ENCODE measurements at places on chromosomes 3 and 15. TPM values are rescaled to one million over a fixed set of nuclear protein-coding genes. Genes with fewer than 3 reads are reported as not detected.
A peak's percentile ranks its signal among the peaks of the same experiment; 100 is the strongest.

DNA sequence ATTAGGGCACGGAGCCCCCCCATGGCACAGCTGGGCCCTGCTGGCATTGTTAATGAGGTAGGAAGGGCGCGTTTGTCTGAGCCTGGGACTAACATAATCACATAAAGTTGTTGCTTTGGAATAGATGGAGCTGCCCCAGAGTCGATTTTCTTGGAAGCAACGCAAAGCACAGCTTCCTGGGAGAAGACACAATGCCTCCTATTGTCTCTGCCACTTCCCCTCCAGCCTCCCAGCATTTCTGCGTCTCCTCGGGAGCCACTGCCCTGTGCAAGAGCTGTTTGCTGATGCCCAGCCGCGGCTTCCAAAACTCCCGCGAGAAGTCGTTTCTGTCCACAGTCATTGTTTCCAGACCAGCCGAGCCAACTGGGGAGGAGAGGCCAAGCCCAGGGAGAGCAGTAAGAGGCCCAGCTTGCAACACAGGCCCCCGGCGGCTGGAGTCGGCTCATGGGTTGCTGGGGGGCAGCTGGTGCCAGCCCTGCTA, 18.1 kb upstream of the ALDH1A3 start:
- H3K27ac ChIP-seq, result no peak overlapping the region
- no peak for DNase-seq
- no peaks in the 10 kb centered on the region for H3K4me1 ChIP-seq
- peaks cover 16% of the 10 kb centered on the region for H3K27me3 ChIP-seq
- no peaks in the 10 kb centered on the region for H3K36me3 ChIP-seq

DNA sequence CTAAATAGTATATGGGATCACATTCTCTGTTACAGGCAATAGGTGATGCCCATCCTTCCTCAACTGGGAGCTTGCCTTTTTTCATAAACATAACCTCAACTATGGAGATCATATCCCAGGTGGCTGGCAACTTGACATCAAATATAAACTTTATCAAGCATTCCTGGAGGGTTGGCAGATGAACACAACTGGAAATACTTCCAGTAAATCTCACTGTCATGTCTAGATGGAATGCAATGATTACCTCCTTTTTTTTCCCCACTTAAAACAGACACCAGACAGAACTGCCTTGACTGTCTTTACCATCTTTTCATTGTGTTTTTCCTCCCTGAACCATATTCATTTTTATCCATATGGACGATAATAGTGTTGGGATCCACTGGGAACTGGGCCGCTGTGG, 43.1 kb upstream of the PFN2 start:
- no peak overlapping the region for H3K4me3 ChIP-seq
- H3K36me3 ChIP-seq, result no peaks in the 10 kb centered on the region
- no peak for DNase-seq
- H3K4me1 ChIP-seq, result no peaks in the 10 kb centered on the region
- H3K27ac ChIP-seq, result no peak overlapping the region
- H3K27me3 ChIP-seq, result peaks cover 6% of the 10 kb centered on the region

DNA sequence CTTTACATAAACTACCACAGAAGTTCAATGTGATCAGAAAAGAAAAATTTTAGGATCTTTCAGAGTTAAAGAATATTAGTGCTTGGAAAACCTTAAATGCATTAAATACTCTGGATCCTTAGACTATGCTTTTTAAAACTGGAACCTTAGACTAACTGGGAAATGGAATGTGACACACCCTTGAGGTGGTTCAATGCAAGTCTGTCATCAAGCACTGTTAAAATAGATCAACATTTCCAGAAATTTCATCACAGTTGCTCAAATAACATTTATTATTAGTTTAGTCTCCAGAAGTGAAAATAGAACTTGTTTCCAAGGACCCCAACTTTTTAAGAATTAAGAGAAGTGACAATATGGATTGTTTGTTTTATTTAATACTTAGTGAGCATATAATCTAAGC, 71.8 kb downstream of the GAP43 start:
- no peak for DNase-seq
- H3K27me3 ChIP-seq, result no peaks in the 10 kb centered on the region
- no peaks in the 10 kb centered on the region for H3K36me3 ChIP-seq
- no peak overlapping the region for H3K4me3 ChIP-seq
- H3K4me1 ChIP-seq, result no peaks in the 10 kb centered on the region

- peak overlapping the region; percentile 87 for H3K27ac ChIP-seq
- no peaks in the 10 kb centered on the region for H3K27me3 ChIP-seq
- no peak for DNase-seq
- peaks cover 42% of the 10 kb centered on the region for H3K4me1 ChIP-seq
- peaks cover 58% of the 10 kb centered on the region for H3K36me3 ChIP-seq
These were observed 9.1 kb downstream of the TIMMDC1 start for GRCh38 chr3:119507404-119507803.

Gene CCDC39
- not detected for total RNA-seq

DNA sequence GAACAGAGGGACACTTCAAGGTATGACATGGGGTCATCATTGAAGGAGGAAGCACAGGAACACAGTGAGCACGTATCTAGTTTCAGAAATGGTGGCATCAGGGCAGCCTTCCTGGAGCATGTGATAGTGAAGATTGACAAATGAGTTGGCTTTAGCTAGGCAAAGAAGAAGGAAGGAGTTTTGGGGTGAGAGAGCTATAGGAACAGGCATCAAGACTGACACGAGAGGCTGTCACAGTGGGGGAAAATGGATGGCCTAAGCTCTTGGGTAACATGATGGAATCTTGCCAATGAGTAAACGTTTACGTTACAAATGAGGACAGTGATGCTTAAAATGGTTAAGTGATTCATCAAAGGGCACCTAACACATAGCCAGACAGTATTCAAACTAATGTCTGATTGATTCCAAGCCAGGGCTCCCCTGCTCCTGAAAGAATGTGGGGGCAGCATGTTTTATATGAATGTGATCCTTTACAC, 23.1 kb upstream of the GPR171 start:
- DNase-seq, result no peak
- H3K27me3 ChIP-seq, result no peaks in the 10 kb centered on the region
- H3K36me3 ChIP-seq, result peaks cover 19% of the 10 kb centered on the region
- H3K4me1 ChIP-seq, result peaks cover 52% of the 10 kb centered on the region

Gene RTP1
- not detected for total RNA-seq

Gene GATM
- total RNA-seq, result 1.9 TPM

GRCh38 chr3:59816312-59816711, 766.5 kb upstream of the CFAP20DC start:
- no peaks in the 10 kb centered on the region for H3K27me3 ChIP-seq
- H3K4me3 ChIP-seq, result no peak overlapping the region
- H3K4me1 ChIP-seq, result peaks cover 2% of the 10 kb centered on the region

GRCh38 chr3:165523801-165524200, 313.4 kb downstream of the BCHE start:
- H3K4me1 ChIP-seq, result no peaks in the 10 kb centered on the region
- H3K27me3 ChIP-seq, result no peaks in the 10 kb centered on the region
- no peaks in the 10 kb centered on the region for H3K36me3 ChIP-seq
- no peak for DNase-seq
- H3K27ac ChIP-seq, result no peak overlapping the region

Gene CKMT1A
- total RNA-seq, result not detected

- H3K4me1 ChIP-seq, result peaks cover 11% of the 10 kb centered on the region
- no peak overlapping the region for H3K4me3 ChIP-seq
- peaks cover 24% of the 10 kb centered on the region for H3K36me3 ChIP-seq
- no peak for DNase-seq
- H3K27ac ChIP-seq, result no peak overlapping the region
These were observed 88.8 kb downstream of the SENP7 start for GRCh38 chr3:101423984-101424888.

- no peak overlapping the region for H3K27ac ChIP-seq
- no peaks in the 10 kb centered on the region for H3K27me3 ChIP-seq
- no peaks in the 10 kb centered on the region for H3K36me3 ChIP-seq
These were observed 39.4 kb downstream of the TMCO5A start for GRCh38 chr15:37973856-37974255.

- H3K4me1 ChIP-seq, result no peaks in the 10 kb centered on the region
- H3K4me3 ChIP-seq, result no peak overlapping the region
- H3K36me3 ChIP-seq, result no peaks in the 10 kb centered on the region
- peaks cover 1% of the 10 kb centered on the region for H3K27me3 ChIP-seq
- no peak overlapping the region for H3K27ac ChIP-seq
- no peak for DNase-seq
These were observed 39.7 kb downstream of the RTP1 start for GRCh38 chr3:187236962-187237361.

Gene SIDT1
- total RNA-seq, result 23.9 TPM

Gene IGSF10
- total RNA-seq, result not detected

Gene KLHL6
- total RNA-seq, result 47.1 TPM

DNA sequence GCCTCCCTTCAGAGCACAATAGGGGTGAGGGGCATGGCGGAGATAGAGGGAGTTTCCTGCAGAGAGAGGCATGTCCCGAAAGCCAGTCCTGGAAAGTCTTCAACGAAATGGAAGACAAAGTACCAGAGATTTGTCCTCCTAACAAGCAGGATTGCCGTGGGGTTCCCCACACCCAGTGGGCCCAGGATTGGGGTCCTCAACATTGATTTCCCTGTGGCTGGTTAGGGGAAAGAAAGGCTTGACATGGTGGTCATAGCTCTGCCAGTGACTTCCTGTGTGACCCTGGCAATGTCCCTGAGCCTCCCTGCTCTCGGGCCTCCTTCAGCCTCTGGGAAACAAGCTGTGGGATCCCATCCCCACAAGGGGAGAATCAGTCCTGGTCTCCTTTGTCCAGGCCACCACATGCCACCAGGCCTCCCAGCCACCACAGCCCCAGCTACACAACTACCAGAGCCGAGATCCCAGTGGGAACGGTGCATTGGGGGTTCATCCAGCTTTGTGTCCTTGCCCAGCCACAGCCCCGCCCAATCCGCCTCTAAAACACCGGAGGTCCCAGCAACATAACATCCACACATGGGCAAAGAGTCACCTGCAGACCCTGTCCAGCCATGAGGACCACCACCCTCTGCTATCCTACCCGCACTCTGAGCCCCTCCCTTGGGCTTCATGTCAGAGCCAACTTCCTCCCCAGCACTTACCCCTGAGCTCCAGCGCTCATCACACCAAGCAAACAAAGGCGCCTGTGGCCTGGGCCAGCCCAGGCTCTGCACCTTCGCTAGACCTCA, 63.0 kb downstream of the ADAMTS17 start:
- no peaks in the 10 kb centered on the region for H3K36me3 ChIP-seq
- H3K27me3 ChIP-seq, result no peaks in the 10 kb centered on the region
- H3K4me3 ChIP-seq, result no peak overlapping the region
- no peak for DNase-seq

GRCh38 chr3:50642382-50642781, 25.4 kb downstream of the MAPKAPK3 start:
- peaks cover 18% of the 10 kb centered on the region for H3K4me1 ChIP-seq
- no peaks in the 10 kb centered on the region for H3K27me3 ChIP-seq

GRCh38 chr3:36792342-36792741, 28.0 kb upstream of the DCLK3 start:
- no peaks in the 10 kb centered on the region for H3K4me1 ChIP-seq
- H3K27ac ChIP-seq, result no peak overlapping the region
- H3K36me3 ChIP-seq, result no peaks in the 10 kb centered on the region

Gene P2RY1
- 0.10 TPM for total RNA-seq

DNA sequence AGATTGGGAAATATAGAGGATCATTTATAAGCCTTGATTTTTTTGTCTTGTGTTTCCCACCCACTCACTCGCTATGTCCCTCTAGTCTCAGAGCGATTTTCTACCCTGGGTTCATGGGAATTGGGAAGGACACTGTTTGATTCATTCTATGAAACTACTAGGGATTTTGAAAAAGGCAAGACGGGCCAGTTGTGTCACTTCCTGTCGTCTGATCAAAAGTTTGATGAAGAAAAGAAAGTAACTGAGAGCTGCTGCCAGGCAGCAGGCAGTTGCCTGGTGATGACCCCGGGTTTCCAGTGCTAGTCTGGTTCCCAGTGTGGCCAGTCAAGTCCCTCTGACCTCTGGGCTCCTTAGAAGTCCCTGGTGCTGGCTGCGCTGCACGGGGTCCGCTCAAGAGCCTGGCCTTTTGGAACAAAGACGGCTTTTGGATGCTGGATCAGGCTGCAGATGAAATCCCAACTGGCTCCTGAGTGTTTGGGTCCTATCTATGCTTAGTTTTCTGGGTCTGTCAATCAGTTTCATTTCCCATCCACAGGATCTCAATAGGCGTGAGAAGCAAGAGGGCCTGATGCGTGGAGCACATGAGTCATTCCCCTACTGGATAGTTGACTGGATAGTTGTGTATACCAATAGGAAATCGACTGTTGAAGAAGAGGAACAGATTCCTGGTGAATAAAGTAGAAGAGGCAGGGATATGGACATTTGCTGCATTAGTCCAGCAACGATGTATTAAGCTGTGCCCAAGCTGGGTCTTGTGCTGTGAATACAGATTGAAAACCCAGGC, 89.7 kb downstream of the EEFSEC start:
- no peak overlapping the region for H3K4me3 ChIP-seq
- H3K27me3 ChIP-seq, result no peaks in the 10 kb centered on the region
- peak; percentile 32 for DNase-seq
- peaks cover 11% of the 10 kb centered on the region for H3K4me1 ChIP-seq

Gene RFT1
- 27.6 TPM for total RNA-seq

- no peaks in the 10 kb centered on the region for H3K36me3 ChIP-seq
- peaks cover 35% of the 10 kb centered on the region for H3K4me1 ChIP-seq
- peak overlapping the region; percentile 60 for H3K27ac ChIP-seq
- peak; percentile 36 for DNase-seq
These were observed 5.6 kb upstream of the P2RY14 start for GRCh38 chr3:151283907-151284461.

Gene WNT7A
- not detected for total RNA-seq

GRCh38 chr3:30319713-30320112, 286.7 kb upstream of the TGFBR2 start:
- no peak overlapping the region for H3K27ac ChIP-seq
- peak; percentile 18 for DNase-seq
- H3K36me3 ChIP-seq, result peaks cover 2% of the 10 kb centered on the region
- H3K4me1 ChIP-seq, result peaks cover 3% of the 10 kb centered on the region
- no peak overlapping the region for H3K4me3 ChIP-seq
- no peaks in the 10 kb centered on the region for H3K27me3 ChIP-seq

- DNase-seq, result no peak
- no peaks in the 10 kb centered on the region for H3K36me3 ChIP-seq
- no peak overlapping the region for H3K27ac ChIP-seq
- H3K27me3 ChIP-seq, result no peaks in the 10 kb centered on the region
- H3K4me1 ChIP-seq, result no peaks in the 10 kb centered on the region
These were observed 148.4 kb downstream of the NR1I2 start for GRCh38 chr3:119930286-119930685.

Gene OIP5
- total RNA-seq, result 15.4 TPM

DNA sequence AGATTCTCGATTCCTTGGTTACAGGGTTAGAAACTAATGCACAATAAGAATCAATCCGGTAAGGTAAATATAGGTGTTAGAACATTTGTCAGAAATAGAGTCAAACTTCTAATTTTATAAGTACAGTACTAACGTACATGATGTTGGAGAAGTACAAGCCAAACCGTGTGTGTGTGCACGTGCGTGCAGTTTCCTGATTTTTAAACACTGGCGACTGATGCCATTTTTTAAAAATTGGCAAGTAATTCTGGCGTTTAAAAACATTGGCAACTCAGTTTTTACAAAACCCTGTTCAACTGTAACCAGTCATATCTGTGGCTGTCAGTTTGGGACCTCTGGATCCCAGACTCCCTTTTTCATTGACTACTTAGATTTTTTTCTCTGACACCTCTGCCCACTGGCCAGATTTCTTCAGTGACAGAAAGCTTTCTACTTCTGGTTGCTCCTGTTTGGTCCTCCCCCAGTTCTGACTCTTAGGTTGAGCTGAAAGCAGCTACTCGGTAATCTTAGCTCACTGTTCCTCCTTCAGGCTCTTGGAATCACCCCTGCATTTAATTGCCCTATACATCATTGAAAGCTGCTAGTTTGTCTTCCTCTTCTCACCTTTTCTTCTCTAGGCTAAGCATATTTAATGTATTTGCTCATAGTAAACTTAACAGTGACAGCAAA, 843 bp downstream of the ATG7 start:
- DNase-seq, result no peak
- peaks cover 57% of the 10 kb centered on the region for H3K4me1 ChIP-seq
- H3K27me3 ChIP-seq, result no peaks in the 10 kb centered on the region
- H3K36me3 ChIP-seq, result peaks cover 40% of the 10 kb centered on the region
- H3K4me3 ChIP-seq, result peak overlapping the region; percentile 87

Gene PCSK6
- total RNA-seq, result 0.58 TPM

Data from activated CD4-positive, alpha-beta memory T cell treated with anti-CD3 and anti-CD28 coated beads, Interleukin-2, amount 10 ng/mL, durations not matched to agents 7 days and 5 days (primary cell).